ENCODE measurements at places on chromosomes 16 and 17. TPM values are rescaled to one million over a fixed set of nuclear protein-coding genes. Genes with fewer than 3 reads are reported as not detected.

Gene PAFAH1B1
- 21.0 TPM for polyA plus RNA-seq

Gene SLC4A1
- polyA plus RNA-seq = not detected

Gene HBQ1
- polyA plus RNA-seq = not detected

Gene TLCD3A
- polyA plus RNA-seq = 0.22 TPM

Gene DHRS7C
- polyA plus RNA-seq = not detected

Gene TP53TG3F
- polyA plus RNA-seq = not detected

Gene ABCA9
- polyA plus RNA-seq = not detected

Gene KRT20
- polyA plus RNA-seq = not detected

Gene ABCC12
- polyA plus RNA-seq = not detected

Gene TOM1L1
- polyA plus RNA-seq = not detected

DNA sequence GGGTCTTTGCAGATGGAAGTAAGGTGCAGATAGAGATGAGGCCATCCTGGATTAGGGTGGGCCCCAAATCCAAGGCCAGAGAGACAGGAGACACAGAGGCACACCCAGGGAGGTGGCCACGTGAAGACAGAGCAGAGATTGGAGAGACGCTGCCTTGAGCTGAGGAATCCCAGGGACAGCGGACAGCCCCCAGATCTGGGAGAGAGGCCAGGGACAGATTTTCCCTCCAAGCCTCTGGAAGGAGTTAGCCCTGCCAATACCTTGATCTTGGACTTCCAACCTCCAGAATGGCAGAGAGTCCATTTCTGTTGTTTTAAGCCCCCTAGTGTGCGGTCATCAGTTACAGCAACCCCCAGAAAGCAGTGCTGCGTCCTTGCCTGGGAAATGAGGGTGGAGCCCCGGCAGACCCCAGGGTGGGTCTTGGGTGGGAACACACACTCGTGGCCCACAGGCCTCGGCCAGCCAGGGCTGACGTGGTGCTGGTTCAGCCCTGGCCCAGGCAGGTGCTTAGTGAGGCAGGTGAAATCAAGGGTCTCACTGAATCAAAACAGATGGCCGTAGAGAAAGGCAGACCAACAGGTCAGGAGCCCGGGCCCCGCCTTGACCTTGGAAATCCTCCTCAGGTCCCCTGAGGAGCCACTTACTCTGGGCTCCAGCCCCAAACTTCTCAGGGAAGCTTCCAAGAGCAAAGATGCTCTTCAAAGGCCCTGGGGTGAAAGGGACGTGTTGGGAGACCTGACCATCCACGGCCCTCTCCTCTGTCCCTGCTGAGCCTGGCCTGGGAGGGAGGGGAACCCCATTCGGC, 169.3 kb downstream of the RBFOX3 start:
- DNase-seq = no peak

DNA sequence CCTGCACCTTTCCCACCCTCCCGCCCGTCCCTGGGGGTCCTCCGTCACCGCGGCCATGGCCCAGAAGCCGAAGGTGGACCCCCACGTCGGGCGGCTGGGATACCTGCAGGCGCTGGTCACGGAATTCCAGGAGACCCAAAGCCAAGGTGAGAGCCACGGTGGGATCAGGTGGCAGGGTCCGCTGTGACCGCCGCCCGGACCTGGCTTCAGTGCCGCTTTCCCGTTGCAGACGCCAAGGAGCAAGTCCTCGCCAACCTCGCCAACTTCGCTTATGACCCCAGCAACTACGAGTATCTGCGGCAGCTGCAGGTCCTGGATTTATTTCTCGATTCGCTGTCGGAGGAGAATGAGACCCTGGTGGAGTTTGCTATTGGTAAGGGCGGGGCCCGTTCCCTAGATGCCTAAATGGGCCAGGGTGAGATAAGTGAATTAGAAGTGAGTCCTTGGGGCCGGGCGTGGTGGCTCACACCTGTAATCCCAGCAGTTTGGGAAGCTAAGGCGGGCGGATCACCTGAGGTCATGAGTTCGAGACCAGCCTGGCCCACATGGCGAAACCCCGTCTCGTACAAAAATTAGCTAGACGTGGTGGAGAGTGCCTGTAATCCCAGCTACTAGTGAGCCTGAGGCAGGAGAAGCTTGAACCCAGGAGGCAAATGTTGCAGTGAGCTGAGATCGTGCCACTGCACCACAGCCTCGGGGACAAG, 617 bp downstream of the ARMC7 start:
- DNase-seq = no peak

DNA sequence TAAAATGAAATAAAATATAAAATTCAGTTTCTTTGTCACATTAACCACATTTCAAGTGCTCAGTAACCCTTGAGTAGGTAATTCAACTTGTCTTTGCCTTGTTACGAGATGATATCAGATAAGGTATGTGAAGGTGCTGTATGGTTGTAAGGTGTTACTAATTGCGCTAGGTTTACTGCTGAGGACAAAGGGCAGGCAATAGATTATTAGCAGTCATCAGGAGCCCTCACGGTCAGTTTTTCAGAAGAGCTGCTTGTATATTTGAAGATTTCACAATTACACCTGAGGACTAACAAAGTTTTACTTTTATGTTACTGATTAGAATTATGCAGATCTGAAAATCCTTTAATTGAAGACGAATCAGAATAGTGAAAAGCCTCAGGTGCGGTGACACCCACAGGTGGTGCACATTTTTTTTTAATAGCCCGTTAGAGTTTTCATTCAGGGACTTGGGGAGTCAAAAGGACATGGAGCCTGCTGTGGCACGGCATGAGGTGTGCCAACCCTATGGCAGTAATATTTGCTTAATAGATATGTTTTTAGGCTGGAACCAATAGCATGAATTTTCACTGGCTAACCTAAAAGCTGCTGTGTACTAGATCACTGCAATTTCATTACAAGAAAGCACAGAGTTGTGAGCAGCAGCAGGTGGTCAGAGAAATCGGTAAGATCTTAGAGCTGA, 16.4 kb downstream of the NDEL1 start:
- no peak for DNase-seq

- no peak for DNase-seq
Measured at GRCh38 chr16:27235938-27236245, 32.6 kb downstream of the KDM8 start.

DNA sequence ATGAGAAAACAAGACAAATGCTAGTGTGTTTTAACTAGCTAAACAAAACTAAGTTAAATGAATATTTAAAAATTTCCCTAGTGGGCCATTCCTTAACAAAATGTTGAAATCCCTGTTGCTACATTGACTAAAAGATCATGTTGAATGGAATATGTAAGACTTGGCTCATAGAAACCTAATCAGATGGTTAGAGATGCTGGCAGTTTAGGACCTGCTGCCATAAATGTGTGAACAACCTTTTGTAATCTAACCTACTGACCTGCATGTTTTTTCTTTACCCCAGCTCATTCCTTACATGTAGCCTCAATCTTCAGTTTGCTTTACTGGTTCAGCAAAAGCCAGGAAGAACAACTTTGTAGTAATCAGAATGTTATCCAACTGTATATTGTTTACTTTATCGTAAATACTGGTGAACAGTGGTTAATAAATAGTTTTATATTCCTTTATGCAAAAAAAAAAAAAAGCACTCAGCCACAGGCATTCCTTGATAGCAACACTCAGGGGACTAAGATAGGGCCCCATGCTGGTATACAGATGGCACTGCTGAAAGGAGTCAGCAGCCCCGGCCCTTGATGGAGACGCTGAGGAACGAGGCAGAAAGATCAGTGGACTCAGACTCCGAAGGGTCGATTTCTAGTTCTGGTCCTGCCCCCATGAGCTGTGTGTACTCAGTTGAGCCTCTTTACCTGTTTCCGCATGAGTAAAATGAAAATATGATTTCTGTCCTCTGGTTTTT, 78.2 kb downstream of the MARF1 start:
- DNase-seq = no peak

GRCh38 chr17:81387100-81388090, 7.9 kb upstream of the BAHCC1 start:
- DNase-seq = peak; percentile 41

GRCh38 chr17:51455211-51455610, 194.9 kb downstream of the UTP18 start:
- no peak for DNase-seq

GRCh38 chr16:86854058-86854621, 275.8 kb downstream of the FOXL1 start:
- DNase-seq = no peak

DNA sequence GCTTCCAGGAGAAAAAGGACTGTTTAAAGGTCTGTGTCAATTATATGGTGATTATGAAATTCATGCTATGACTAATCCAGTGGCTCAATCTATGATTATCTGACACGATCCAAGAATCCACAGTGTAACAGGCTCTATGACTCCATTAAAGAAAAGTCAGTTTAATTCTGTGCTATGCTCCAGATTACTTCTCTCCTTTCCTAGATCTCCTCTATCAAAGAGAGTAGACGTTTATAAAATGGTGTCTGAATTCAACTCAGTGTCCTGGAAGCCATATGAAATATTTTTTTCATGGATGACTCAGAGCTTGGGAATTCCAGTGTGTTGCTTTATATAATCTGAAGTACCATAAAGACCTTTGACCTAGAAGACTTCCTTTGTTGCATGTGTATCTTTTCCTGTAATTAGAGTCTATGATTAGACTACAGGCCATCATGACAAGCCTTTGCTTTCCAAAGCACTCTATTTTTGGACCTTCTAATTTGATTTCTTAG, 27.0 kb upstream of the NF1 start:
- DNase-seq = no peak

DNA sequence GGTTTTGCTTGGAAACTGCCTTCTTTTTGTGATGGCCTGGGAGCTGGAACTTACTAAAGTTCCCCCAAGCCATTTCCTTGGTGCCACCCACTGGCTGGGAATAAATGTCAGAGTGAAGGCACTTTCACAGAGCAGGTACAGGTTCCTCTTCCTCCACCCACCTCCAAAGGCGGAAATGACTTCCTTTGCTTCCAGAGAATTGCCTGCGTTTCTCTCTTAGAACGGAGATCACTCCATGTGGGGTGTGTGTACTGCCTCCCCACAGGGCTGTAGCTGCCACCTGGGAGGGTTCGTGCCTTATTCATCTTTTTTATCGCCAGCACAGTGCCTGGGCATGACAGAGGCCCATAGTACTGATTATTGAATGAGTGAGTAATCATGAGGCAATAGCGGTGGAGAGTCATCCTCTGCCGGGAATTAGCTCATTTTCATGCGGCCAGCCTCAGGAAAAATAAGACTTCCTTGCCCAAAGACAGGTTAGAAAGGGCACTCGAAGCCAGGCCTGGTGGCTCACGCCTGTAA, 32.2 kb upstream of the HAS3 start:
- DNase-seq = no peak

- no peak for DNase-seq
Measured at GRCh38 chr16:46713634-46714033, 24.2 kb downstream of the ORC6 start.

DNA sequence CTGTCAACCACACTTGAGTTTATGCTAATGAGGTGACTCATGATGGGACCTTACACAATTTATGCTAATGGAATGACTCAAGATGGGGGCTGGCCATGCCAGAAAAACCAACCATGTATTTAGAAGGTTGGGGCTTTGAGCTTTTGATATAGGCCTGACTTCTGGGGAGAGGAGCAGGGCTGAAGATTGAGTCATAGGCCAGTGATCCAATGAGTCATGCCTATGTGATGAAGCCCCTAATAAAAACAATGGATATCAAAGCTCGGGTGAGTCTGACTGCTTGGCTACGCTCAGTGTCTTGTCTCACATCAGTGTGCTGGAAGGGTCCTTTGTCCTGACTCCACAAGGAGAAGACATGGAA, 7.3 kb downstream of the MFSD6L start:
- DNase-seq = no peak

DNA sequence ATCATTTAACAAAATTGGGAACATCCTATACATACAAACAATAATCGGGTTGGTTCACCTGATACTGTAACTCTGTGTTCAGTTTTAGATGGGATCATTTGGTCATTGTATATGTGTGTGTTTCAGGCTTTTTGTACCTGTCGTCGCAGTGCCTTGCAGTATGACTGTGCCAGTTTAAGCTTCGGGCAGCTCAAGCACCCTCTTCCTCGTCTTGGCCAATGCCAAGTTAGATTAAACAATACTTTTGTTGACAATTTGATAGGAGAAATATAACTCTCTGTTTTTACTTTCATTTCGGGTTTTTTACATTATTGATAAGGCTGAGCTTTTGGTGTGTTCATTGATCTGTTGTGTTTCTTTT, 37.0 kb upstream of the ARHGAP17 start:
- no peak for DNase-seq

DNA sequence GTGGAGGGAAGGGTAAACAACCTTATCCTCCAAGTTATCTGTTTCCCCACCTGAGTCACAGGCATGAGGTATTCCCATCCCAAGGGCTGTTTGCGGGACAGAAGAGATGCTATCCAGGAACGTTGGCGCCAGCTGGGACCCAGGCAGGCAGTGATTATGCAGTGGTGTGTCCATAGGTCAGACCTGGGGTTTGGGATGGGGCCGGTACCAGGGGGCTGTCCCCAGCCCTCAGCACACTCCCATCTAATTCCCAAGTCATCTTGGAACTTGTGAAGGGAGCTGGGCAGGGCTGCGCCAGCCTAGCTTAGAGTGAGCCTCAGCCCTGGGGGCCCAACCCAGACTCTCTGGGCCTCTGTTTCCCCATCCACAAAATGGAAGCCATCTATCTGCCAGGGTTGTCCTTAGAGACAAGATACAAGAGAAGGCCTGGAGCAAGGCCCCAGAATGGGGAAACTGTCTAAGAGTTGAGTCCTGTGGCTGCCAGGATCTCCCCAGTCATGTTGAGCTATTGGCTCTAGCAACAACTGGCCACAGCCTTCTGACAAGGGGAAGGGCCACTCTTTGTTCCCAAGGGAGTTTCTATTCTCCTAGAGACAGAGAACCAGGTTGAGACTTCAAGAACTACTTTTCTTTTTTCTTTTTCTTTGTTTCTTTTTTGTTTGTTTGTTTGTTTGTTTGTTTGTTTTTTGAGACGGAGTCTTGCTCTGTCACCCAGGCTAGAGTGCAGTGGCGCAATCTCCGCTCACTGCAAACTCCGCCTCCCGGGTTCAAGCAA, 9.8 kb upstream of the JUP start:
- DNase-seq = no peak

GRCh38 chr17:64146418-64147109, 16.6 kb upstream of the ERN1 start:
- DNase-seq = peak; percentile 36

- no peak for DNase-seq
Measured at GRCh38 chr16:35142147-35142808, 1682.9 kb downstream of the TP53TG3F start.

DNA sequence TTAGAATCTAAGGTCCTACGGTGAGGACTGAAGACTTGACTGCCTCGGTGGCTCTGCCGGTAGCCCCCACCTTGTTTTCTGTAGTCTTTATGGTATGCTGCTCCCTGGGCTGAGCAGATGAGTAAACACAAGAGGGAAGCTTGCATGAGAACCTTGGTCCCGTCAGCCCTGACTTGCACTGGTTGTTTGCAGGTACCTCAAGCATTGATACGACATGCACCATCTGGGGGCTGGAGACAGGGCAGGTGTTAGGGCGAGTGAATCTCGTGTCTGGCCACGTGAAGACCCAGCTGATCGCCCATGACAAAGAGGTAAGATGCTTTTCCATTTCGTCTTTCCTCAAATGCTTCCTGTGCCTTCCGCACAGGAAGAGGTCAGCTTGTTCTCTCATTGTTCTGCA, 21.1 kb upstream of the TACO1 start:
- DNase-seq = no peak

DNA sequence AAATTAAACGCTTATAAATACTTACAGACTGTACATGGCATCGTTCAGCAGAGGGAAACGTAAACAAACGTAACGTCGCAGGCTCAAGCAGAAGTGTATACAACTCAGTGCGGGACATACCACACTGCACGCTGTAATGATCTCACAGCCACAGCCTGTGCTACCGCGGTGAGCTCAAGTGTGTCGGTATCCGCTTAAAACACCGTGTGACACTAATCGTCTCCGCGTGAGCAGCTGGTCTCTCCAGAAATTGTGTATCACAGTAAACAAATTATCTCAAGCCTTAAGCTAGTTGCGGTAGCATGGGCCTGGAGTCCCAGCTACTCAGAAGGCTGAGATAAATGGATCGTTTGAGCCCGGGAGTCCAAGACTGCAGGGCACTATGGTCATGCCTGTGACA, 115.3 kb downstream of the ANKRD11 start:
- no peak for DNase-seq

All from CD4-positive, CD25-positive, alpha-beta regulatory T cell (primary cell).